Anterior cingulate cortex (tissue), 58 donors: ENCODE measurements at places on chromosomes 3 and 15.

- DNase-seq, result no peak
These were observed 12.0 kb downstream of the ZBTB38 start for GRCh38 chr3:141380279-141380678.

GRCh38 chr3:15754047-15754446 lies 43.7 kb downstream of the ANKRD28 start:
- no peak for DNase-seq

- DNase-seq, result no peak
These were observed 78.1 kb downstream of the CADPS start for GRCh38 chr3:62797132-62797531.

DNA sequence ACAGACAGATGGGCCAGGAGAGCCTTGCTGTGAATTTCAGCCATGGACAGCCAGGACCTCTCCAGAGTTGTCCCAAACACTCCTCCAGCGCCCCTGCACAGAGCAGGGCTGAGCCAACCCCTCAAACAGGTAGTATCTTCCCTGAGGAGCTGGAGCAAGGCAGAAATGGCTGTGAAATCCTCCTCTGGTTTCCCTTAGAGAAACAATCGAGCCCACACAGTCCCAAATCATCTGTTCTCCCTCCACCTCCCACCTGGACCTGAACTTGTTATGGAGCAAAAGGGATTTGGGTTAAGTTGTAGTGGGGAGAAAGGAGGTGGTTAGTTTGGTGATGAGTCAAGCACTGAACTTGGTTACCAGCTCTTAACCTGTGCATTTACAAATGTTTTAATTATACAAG lies 205.7 kb upstream of the BHLHE40 start:
- no peak for DNase-seq

GRCh38 chr3:137687181-137687879 lies 76.8 kb upstream of the SOX14 start:
- no peak for DNase-seq

- DNase-seq, result no peak
These were observed 64.6 kb downstream of the MYO5A start for GRCh38 chr15:52464040-52464439.

DNA sequence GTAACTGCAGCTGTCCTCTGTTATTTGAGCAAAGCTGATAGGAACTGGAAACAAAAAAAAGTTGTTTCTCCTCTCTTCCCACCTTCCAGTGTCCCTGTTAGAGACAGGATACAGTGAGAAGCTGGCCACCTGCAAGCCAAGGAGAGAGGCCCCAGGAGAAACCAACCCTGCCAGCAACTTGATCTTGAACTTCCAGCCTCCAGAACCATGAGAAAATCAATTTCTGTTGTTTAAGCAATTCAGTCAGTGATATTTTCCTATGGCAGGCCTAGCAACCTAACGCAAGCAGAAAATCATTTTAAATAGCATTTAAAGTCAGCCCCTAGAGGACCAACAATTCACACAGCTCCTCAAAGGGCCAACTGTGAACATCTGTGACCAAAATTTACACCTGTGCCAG lies 291.3 kb downstream of the OXSM start:
- no peak for DNase-seq

- no peak for DNase-seq
These were observed 23.1 kb downstream of the HEG1 start for GRCh38 chr3:125032683-125033082.

- DNase-seq, result no peak
These were observed 701 bp downstream of the EIF5A2 start for GRCh38 chr3:170907637-170908234.

GRCh38 chr15:62848632-62849050 lies 193.9 kb upstream of the TPM1 start:
- no peak for DNase-seq
